Caco-2 (cell line): ENCODE measurements at places on chromosomes 2 and 18.

- DNase-seq: no peak
These were observed 186.6 kb downstream of the MTX2 start for GRCh38 chr2:176455816-176456291.

DNA sequence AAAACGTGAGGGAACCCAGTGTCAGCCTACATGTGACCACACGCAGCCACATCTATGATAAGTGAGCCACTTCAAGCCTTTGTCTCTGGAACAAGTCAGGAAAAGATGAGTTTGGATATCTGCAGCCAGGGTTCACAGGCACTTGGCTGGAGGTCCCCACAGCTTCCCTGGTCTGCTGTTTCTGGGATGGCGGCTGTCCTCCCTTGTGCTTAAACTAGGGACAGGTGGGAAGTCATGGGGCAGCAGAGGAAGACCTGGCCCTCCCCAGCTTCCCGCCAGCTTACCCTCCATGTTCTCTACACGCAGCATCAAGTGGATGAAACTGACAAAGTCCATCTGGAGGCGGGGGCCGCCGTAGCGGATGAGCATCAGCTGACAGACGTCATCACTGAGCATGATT lies 38.5 kb upstream of the GALNT14 start:
- DNase-seq: no peak

- DNase-seq: no peak
These were observed 35.7 kb downstream of the GNAL start for GRCh38 chr18:11724781-11725180.

DNA sequence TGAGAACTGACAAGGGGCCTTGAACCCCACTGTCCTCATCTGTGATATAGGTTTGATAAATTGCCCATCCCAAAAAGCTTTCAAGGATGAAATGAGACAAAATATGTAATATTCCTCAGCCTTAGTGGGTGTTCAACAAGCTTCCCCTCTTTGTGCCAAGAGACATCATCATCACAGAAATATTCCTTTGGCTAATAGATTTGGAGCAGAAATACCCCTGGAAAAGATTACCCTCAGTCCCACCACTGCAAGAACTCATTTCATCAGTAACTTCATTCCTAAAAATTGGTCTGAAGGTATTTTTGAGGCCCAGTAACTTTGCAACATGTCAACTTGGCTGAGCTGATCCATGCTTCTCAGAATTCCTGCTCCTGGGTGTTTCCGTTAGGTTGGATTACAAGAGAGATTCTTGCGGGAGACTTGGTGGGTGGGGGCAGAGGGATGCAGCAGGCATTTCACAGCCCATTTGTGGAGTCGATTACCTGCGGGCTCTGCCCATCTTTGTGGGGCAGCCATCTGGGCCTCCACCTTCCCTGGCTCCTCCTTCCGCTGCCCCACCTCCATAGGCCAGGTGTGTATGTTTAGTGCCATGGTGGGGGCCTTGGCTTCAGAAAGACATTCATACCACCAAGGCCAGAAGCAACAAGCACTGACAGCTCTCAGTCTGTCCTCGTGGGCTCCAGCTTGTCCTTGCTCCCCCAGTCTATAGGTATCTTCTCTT lies 263.9 kb downstream of the GLI2 start:
- DNase-seq: no peak

DNA sequence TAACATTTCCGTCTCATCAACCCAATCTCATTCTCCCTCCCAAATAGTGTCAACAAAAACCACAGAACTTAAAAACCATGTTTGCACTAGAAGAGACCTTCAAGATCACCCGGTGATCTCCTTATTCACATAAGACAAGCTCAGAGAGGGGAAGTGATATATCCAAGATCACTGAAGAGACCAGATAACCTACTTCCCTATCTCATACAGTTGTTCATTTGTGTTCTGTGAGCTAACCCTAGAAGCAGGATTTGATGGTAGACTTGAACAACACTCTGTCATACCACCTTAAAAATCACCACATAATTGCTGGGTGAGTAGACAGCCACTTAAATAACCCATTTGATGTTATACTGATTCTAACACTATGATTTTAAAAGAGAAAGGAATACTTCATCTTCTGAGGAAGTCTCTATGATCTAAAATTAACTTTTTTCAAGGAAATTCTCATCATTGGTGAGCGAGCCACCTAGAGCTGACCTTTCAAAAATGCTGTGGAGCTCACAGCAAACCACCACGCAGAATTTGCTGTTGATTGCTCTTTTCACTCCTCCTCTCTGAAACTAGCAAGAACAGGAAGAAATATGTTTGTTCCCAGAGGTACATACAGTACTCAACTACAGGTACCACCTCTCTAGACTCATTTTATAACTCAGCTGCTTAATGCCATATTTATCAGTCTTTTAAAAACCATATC lies 15.1 kb downstream of the AAK1 start:
- no peak for DNase-seq
